Stimulated activated CD4-positive, alpha-beta T cell treated with anti-CD3 and anti-CD28 coated beads, Interleukin-1b, Interleukin-23, amount 100 ng/mL, for 24 hours (primary cell): ENCODE measurements at places on chromosomes 7 and 10.

GRCh38 chr7:140726281-140726680 lies 29.8 kb downstream of the NDUFB2 start:
- no peak for DNase-seq

GRCh38 chr10:132849546-132850031 lies 63.6 kb upstream of the NKX6-2 start:
- DNase-seq, result no peak

- no peak for DNase-seq
Measured at GRCh38 chr10:108735380-108735779, 1187.9 kb downstream of the XPNPEP1 start.

- DNase-seq, result no peak
Measured at GRCh38 chr7:151435103-151435916, 4.6 kb downstream of the CRYGN start.

DNA sequence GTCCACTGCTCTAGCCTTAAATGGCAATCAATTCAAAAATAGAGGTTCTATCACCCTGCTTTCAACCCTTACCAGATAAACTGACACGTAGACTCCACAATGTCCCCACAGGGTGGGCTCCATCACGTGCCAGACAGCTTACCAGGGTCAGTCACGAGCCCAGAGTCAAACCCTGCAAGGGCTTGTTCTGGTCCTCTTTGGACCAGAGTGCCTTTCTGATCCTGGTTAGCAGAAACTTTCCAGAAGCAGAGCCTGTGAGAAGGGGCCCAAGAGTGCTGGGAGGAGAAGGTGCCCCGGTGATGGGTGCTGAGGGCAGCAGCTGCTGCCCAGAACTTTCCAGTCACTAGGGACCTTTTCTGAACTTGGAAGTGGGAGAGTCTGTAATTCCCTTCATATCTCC lies 354 bp upstream of the GIMAP5 start:
- no peak for DNase-seq

DNA sequence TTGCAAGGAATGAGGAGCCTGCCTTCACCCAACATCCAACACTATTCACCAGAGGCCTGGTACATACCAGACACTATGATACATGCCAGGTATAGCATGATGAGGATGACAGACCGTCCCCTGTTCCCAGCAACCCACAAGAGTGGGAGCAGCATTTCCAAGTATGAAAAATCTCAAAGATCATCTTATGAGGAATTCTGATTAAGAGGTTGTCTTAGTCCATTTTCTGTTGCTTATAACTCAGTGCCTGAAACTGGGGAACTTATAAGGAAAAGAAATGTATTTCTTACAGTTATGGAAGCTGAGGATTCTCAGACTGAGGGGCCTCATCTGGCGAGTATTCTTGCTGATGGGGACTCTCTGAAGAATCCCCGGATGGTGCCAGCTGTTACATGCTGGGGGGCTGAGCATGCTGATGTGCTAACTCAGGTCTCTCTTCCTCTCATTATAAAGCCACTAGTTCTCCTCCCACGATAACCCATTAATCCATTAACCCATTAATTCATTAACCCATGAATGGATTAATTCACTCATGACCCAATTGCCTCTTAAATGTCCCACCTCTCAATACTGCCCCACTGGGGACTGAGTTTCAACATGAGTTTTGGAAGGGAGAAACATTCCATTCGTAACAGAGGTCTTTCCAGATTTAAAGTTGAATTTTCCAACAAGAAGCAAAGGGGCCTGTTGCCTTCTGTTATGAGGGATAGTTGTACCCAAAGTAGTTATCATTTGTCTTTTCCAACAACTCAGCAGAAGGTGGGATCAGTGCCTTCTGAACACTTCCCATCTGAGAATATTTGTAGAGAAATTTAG lies 173.9 kb downstream of the HERPUD2 start:
- DNase-seq, result no peak

DNA sequence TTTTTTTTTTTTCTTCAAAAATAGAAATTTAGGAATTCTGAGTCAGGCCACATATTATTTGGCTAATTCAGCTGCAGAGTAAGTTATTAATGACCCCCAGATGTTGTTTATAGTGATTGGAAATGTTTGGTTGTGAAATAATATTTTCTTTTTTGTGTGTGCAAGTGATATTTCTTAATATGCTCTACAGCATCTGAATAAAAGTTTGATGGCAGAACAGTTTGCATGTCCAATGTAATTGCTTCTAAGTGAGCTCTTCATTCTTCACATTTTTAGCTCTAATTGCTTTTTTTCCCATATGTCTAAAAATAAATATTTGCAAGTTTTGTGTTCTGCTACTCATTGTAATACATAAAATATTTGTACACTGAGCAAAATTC lies 116.0 kb downstream of the ARID5B start:
- DNase-seq, result no peak

GRCh38 chr7:130022623-130023175 lies 28.5 kb downstream of the ZC3HC1 start:
- no peak for DNase-seq

- no peak for DNase-seq
Measured at GRCh38 chr10:124086787-124087671, 6.4 kb downstream of the CHST15 start.

DNA sequence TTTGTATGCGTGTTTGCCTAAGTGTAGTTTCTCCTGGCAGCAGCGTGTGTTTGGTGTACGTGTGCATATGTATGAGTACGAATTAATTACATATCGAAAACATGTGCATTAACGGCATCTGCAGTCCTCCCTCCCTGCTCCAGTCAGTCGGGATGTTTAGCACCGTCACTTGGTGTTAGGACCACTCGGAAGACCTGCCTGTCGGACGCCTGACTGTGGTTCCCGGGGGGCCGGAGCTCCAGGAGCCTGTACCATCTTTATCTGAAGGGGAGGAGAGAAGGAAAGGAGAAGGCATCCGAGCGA lies 1.1 kb upstream of the CNTNAP2 start:
- DNase-seq, result no peak

DNA sequence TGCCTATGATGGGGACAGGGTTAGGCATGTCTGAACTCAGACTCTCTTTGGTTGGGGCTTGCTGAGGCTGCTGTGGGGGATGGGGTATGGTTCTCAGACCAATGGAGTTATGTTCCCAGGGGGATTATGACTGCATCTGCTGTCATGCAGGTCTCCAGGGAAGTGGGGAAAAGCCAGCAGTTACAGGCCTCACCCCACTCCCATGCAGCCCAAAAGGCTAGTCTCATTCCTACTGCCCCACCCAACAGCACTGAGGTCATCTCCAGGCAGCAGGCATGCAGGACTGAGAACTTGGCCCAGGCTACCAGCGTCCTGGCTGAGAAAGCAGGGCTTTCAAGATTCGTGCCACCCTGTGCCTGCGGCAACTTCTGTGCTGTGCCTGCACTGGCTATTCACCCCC lies 373.3 kb downstream of the HTR7 start:
- no peak for DNase-seq

DNA sequence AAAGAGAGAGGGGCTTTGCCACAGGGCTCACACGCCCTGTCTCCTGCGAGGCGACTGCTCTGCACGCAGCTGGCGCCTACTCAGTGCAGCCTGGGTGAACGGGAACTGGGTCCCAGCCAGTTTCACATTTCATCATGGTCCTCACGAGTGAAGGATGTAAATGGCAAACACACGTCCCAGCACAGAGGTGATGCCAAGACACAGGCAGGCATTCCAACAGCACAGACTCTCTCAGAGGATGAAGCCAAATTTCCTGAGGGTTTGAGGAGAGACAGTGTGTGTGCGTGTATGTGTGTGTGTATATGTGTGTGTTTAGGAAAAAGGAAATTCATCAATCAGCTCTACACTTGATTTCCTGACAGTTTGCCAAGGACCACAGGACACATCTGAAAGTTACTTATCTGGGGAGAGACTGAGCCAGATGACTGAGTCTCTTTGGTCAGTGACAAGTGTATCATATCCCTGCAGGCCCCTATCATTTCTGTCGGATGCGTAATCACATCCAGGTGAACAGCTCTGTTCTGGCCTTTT lies 53.9 kb downstream of the CHST15 start:
- DNase-seq, result no peak

DNA sequence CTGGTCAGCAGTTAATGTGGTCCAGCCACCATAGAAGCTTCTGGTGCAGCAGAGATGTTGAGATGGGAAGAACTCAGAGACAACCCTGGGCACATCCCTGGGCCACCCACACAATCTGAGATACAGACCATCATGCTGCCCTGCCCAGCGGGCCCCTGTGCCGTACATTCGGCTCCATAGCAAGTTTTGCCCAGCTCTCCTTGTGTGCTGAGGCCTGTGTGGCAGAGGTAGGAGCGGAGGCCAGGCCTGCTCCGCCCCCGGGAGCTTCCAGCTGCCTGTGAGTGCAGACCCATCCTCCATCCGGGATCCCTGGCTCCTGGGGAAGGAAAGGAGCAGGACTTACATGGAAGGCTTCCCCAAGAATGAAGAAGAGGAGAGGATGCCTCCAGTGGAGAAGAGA lies 140.3 kb downstream of the NEURL1 start:
- DNase-seq, result no peak
